ENCODE measurements at places on chromosomes 6 and 20.

GRCh38 chr6:144582939-144583613, 297.9 kb downstream of the UTRN start:
- ATAC-seq = peak; percentile 90

GRCh38 chr20:52240802-52241201, 49.2 kb upstream of the ZFP64 start:
- no peak for ATAC-seq

DNA sequence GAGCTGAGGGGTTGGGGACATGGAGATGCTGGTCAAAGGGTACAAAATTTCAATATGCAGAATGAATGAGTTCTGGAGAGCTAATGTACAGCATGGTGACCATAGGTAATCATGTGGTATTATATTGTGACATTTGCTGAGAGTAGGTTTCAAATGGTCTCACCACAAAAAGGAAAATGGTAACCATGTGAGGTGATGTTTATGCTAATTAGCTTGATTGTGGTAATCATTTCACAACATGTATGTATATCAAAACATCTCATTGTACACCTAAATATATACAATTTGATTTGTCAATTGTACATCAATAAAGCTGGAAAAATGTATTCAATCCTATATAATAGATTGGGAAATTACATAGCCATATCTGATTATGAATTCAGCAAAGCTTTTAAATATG, 29.5 kb upstream of the TMEM14A start:
- no peak for ATAC-seq

GRCh38 chr6:36827261-36828079, 11.8 kb downstream of the CPNE5 start:
- ATAC-seq = no peak

- ATAC-seq = no peak
Observed at GRCh38 chr6:46743425-46744158, 3.1 kb upstream of the ANKRD66 start.

- ATAC-seq = no peak
Observed at GRCh38 chr6:145093226-145093625, 642.1 kb downstream of the EPM2A start.

- ATAC-seq = peak; percentile 98
Observed at GRCh38 chr20:62501801-62502495, 26.2 kb upstream of the GATA5 start.

- no peak for ATAC-seq
Observed at GRCh38 chr6:17914651-17915050, 72.8 kb downstream of the KIF13A start.

DNA sequence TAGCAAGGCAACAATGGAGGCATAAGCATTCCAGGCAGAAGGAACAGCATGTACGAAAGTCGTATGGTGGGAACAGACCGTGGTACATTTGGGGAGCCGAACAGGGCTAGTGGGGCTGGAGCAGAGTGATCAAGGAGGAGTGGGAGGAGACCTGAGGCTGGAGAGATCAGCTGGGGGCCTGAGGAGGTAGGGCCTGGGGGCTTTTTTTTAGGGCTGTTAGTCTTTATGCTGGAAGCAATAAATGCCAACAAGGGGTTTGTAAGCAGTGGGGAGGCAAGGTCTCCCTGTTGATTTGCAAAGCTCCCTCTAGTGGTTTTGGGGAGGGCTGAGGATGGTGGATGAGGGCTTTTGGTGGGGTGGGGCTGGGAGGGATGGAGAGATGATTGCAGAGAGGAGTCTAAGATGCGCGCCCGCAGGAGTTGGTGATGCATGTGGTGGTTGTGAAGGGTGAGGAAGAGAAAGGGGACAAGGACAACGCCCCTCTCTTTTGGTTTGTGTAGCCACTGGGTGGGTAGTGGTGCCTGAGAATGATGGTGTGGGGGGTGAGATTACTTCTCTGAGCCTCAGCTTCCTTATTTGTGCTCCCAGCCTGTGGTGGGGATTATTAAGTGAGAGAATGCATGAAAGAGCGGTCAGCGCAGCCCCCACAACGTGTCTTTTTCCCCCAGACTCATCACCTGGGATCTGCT, 74.1 kb upstream of the TOX2 start:
- peak; percentile 39 for ATAC-seq

DNA sequence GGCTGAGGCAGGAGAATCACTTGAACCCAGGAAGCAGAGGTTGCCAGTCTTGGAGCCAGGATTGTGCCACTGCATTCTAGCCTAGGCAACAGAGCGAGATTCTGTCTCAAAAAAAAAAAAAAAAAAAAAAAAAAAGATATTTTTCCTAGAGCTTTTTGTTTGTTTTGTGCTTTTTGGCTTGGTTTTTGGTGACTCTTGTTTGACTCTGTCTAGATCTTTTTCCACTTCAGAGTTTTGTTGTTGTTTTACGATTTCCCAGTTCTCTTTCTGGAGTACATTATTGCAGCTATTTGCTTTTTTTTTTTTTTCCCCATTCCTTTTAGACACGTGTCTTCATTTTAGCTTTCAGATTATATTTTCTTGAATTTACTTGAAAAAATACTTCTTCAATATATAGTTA, 67.0 kb upstream of the AKAP12 start:
- no peak for ATAC-seq

DNA sequence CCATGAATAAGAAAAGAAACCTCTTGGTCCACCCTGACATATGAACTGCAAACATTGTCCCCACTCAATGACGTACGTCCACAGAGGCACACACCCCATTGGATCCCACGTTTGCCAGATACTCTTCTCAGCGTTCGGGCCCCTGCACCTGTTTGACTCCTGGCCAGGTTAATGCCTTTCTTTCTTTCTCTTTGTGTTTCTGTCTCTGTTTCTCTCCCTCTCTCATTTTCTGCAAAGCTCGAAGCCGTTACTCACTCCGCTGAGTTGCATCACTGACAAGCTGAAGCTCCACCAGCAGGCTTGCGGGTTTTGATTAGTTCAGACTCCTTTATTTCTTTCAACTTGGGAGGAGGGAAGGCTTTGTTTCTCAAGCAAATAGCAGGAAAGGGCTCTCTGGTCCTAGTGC, 135.5 kb upstream of the SUPT3H start:
- no peak for ATAC-seq

- ATAC-seq = no peak
Observed at GRCh38 chr6:98433325-98434056, 400.9 kb upstream of the POU3F2 start.

DNA sequence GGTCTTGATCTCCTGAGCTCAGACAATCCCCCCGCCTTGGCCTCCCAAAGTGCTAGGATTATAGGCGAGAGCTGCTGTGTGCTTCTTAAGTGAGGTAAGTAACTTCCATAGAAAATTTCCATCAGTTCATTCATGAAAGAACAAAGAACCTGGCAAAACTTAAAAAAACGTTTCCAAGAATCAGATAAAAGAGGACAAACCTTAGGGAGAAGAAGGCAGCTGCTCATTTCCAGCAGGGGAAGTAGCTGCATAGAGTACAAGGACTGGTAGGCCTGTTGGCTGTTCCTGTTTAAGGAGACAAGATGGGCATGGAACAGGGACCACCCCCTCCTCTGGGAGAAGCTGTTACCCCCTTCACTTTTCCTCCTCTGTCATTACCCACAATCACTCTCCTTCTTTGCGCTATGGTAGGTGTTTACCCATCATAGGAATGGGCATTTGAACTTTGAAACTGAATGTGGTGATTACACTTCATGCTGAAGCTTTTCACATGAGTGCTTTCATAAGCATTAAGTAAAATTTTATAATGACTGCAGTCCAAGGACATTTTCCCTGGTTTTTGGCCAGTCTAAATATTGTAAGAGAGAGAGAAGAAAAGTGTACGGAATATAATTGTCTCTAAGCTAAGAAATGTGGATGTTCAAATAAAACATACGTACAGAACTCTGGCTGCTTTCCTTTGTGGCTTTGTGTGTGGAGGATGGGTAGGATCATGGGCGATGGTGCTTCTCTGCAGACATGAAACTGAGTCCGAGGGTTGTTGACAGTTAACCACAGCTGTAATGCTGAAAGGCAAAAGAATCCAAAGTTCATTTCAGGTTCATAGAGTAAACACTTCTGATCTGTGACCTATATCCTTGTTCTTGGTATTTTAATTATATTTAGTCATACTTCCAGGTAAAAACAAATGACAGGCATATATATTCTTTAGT, 56.4 kb downstream of the CCN2 start:
- ATAC-seq = no peak

DNA sequence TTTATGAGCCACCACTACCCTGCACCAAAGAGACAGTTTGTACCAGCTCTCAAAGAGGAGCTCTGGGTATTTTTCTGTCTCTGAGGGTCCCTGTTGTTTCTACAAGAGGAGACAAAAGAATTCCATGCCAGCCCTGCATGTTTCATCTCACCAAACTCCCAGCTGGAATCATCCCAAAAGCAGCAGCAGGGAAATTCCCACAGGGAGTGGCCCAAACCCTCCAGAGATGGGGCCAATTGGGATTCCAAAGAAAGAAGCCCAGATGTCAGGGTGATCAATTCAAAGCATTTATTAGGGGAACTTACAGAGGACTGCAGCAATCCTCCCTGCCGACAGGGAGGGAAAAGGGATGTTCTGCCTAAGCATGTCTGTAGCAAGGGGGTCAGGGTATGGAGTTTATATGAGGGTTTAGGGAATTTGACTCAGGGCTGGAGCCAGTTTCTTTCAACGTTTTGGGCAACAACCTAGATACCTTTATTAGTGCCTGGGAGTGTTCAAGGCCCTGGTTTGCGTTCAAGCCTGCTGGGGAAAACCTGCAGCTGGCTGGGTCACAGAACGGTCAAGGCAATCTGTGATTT, 47.2 kb downstream of the MUC22 start:
- ATAC-seq = no peak

- no peak for ATAC-seq
Observed at GRCh38 chr6:82924799-82925535, 140.7 kb downstream of the UBE3D start.

DNA sequence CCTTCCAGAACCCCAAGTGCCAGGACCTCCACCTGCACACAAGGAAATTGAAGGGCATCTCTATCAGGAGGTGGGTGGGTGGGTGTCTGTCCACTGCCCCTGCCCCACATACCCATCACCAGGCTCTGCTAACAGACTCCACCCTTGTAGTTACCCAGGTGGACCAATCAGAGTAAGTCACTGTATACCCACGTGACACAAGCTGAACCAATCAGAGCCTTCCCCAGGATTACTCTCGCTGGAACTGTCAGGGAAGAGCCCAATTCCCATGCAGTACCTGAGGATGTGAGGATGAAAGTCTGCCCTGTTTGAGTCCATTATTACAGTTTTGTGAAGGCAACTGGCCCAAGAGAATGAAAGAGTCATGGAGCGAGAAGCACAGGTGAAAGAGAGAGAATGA, 4.2 kb downstream of the OCSTAMP start:
- ATAC-seq = no peak

- ATAC-seq = no peak
Observed at GRCh38 chr6:73180076-73180738, 45.1 kb downstream of the KHDC1L start.
